ENCODE measurements at places on chromosomes 1 and 21.

- no peak for DNase-seq
These were observed 37.2 kb upstream of the CRNN start for GRCh38 chr1:152451254-152451653.

GRCh38 chr21:37593015-37593414, 226.4 kb downstream of the DYRK1A start:
- no peak for DNase-seq

DNA sequence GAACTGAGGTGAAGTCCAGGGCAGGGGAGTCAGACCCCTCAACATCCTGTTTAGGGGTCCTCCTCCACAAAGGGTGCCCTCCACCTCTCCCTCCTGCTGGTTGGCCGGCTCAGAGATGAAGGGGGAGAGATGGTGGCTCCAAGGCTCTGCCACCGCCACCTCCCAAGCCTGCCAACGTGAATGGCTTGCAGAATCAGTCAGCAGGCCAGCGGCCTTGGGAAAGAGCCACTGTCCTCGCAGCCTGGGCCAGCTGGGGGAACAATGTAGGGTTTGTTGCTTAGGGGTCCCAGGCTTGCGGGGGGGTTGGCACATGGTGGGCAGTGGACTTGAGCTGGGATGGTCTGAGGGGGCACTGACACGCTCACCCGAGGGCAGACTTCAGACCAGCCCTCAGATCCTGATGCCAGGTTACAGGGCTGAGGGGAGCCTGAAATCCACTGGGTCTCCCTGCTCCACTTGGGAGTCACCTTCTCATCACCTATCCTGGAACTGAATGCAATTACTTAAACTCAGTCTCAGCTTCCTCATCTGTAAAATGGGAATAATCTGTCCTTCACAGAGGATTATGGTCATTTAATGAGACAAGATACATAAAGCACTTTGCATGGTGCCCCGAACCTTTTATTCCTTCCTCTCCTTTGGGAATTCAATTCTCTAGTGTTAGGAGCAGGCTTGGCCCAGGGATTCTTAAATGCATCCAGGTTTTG, 8.3 kb downstream of the GPR37L1 start:
- DNase-seq = no peak

- no peak for DNase-seq
These were observed 247.9 kb upstream of the LYPLAL1 start for GRCh38 chr1:218925777-218926176.

GRCh38 chr1:247421074-247421473, 5.1 kb downstream of the NLRP3 start:
- DNase-seq = no peak

DNA sequence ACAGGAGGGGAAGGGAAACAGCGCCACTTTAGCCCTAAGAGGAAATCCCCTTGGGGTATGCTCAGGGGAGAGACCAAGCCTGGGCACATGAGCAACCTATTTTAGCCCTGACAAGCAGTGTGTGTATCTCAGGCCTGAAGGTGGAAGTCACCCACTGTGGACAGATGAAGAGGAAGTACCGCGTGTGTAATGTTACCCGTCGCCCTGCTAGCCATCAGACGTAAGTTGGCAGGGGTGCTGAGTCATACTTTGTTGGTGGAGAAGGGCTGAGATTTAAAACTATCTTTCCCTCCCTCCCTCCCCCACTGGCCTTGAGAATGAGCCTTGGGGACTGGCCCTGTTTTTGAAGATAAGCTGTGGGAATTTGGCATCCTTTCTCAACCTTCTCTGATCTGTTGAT, 11.2 kb downstream of the AGO1 start:
- no peak for DNase-seq

GRCh38 chr1:49397086-49397485, 620.4 kb upstream of the BEND5 start:
- no peak for DNase-seq

- no peak for DNase-seq
These were observed 636.6 kb upstream of the NEGR1 start for GRCh38 chr1:72918940-72919339.

GRCh38 chr1:172489847-172490246, 43.1 kb upstream of the SUCO start:
- DNase-seq = no peak

GRCh38 chr21:44485254-44485793, 30.0 kb downstream of the LRRC3 start:
- no peak for DNase-seq

- no peak for DNase-seq
These were observed 3.5 kb downstream of the SLC66A1 start for GRCh38 chr1:19315378-19316198.

DNA sequence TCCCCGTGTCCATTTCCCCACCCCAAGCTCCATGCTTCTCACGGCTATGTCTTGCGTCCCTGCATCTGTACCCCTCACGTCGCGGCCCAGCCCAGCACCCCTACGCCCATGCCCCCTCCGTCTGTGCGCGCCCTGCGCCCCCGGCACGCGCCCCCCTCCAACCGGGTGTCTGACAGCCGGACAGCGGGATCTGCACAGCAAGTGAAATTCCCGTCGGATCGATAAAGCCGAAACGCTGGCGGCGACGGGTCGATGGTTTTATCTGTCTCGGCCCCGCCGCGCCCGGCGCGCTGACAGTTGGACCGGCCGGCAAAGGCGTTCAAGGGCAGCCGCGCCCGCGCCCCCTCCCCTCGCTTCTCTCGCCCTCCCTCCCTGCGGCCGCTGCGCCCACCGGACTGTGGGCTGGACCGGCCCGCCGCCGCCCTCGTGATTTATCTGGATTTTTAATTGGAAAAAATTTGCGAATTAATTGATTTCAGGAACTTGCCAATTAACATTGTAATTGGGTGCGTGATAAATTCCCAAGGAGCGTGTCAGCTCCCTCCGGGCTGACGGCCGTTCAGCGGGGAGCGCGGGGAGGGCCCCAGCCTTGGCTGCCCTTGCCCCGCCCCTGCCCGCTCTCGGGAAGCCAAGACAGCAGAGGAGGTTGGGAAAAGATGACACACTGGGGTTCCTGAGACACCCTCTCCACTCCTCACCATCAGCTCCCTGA, 57.1 kb downstream of the TMEM53 start:
- no peak for DNase-seq

DNA sequence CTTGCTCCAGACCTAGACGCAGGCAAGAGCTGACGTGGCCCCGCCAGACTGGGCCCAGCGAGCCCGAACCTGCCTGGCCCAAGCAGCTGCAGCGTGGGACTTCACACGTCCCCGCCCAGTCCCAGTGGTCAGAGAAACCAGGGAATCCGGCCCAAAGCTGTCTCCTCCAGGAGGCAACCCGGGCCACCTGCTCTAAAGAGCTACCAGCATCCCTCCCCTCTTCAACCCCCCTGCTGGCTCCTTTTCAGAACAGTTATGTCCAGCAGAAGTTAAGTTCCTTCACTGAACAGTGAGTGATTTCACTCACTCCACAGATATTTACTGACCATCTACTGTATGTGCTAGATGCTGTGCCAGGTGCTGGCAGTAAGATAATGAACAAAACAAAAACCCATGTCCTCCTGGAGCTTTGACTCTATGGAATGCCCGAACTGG, 2.1 kb upstream of the EFNA1 start:
- DNase-seq = no peak

DNA sequence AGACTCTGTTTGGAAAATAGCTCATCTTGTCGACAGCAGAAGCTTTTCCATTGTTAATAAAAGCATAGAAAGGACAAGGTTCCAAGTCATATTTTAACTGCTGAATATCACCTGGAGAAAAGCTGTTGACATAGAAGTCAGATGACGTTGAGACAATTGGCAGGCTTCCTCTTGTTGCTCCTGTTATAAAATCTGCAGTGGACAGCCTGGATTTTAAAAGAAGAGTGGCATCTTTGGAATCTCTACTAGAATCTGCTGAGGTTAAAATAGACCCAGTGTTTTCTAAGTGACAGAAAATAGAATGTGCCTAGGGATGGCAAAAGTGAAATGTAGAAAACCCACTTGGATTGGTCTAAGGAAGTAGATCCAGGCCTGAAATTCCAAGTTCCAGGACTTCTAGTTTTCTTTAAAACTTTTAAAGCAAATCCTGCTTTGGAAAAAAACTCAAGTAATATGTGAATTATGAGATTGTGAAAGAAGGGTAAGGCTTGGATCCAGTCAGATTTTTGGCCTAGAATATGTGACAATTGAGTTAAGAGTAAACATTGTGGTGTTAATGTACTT, 53.6 kb upstream of the NEXN start:
- no peak for DNase-seq

- no peak for DNase-seq
These were observed 18.0 kb upstream of the OLIG1 start for GRCh38 chr21:33051925-33052324.

DNA sequence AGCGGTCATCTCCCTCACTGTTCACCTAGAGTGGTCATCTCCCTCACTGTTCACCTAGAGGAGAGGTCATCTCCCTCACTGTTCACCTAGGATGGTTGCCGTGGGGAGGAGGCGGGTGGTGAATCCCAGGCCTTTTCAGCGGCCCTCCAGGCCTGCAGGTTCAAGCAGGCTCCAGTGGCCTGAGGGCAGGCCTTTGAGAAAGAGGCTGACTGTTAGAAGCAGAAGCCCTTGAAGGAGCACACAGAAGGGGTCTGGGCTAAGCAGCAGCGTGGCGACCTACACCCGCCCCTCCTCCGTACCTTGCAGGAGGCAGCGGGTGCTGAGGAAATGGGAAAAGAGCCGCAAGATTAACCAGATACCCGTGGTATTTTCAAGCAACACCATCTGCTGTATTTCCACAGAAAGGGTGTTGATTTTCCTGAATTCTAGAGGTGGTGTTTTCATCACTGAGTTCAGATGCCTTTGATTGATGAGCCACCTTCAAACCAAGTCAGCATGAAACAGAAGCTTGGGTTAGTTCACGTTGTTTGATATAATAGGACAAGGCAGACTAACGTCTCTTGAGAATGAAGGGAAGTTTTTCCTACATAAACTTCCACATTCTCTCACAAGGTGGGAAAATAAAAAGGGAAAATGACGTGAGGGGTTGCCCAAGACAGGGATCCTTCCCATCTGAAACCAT, 289.5 kb downstream of the KIF26B start:
- no peak for DNase-seq

GRCh38 chr1:209569455-209570207, 13.9 kb upstream of the CAMK1G start:
- DNase-seq = peak; percentile 49

- DNase-seq = no peak
These were observed 7.4 kb upstream of the HYI start for GRCh38 chr1:43460988-43461693.

DNA sequence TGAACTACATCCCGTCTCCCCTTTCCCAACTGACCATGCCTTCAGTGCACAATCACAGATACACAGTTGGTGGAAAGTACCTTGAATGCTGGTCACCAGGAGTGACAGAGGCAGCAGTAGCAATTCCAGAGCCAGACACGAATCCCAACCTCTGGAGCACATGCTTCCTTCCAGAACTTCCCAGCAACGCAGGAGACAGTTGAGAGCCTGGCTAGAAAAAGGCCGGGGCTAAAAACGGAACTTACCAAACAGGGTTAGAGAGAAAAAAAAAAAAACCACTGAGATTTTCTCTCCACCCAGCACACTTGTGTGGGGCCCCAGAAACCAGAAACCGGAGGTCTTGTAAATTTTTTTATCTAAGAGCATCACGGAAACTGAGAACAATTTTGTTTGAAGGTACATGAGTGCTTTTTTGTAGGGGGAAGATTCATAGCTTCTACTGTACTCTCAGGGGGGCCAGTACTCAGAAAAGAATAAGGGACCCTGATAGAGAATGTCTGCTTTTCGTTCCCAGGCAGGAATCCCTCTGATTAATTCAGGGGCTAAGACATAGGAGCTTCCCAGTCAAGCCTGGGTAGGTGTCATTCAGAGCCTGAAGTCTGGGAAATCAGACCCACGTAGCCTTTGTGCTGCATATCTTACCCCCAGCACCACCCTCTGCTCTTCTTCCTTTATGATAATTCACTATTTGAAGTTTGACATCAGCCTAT, at the start of gene CD48:
Gene CD48, minus strand, starts transcription at position 221 of the 710 bp plus-strand sequence. Its CDS starts 59 bp downstream, at position 162.
- DNase-seq = peak; percentile 54

Measured in T-helper 2 cell treated with Interferon-gamma antibody and Interleukin-4, amounts not matched to agents 5 μg/mL and 100 μg/mL, for 36 hours (primary cell).